ENCODE measurements at places on chromosomes 2 and 18. TPM values are rescaled to one million over a fixed set of nuclear protein-coding genes. Genes with fewer than 3 reads are reported as not detected.

GRCh38 chr2:20999906-21000645 is 43.8 kb downstream of the APOB start:
- DNase-seq = no peak

DNA sequence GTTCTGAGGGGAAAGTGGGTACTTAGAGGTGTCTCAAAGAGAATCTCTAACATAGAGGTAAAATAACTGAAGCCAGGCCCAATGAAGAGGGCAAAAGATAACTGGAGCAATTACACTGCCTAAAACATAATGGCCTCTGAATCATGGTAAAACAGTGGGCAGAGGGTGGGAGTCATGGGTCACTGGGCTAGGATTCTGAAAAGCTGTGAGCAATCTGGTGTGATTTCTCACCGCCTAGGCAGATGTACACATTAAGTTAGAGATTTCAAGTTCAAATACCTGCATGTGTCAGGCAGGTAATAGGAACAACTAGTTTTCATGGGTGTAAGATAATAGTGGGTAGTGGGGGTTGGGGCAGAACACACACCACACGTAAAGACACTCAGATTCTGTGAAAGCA is 45.6 kb downstream of the INSIG2 start:
- DNase-seq = no peak

DNA sequence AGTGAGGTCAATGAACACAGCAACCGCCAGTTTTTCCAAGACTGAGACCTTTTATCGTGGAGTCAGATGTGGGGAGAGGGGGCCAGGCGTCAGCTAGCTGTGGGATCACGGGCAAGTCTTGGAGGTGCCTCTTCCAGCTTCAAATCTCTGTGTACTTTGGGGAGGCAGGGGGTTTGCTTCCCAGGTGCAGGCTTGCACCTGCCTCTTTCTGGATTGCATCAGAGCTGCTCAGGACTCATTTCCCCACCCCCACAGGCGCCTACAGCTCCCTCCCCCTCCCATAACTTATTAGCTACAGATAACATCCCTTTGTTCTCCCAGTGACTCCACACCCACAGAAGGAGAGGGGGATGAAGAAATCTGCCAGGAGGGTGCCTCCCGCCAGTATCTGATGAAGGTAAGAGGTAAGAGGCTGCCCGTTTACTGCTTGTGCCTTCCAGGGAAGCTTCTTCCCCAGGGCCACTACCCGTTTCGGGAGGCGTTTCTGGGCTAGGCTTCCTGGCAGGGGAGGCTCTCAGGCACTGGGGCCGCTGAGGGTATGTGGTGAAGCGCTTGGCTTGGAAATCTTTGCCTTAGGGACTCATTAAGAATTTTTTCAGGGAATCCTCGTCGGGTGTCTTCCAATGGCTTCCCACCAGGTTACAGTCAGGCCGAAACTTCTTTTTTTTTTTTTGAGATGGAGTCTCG is 18.8 kb upstream of the MRPL33 start:
- DNase-seq = no peak

DNA sequence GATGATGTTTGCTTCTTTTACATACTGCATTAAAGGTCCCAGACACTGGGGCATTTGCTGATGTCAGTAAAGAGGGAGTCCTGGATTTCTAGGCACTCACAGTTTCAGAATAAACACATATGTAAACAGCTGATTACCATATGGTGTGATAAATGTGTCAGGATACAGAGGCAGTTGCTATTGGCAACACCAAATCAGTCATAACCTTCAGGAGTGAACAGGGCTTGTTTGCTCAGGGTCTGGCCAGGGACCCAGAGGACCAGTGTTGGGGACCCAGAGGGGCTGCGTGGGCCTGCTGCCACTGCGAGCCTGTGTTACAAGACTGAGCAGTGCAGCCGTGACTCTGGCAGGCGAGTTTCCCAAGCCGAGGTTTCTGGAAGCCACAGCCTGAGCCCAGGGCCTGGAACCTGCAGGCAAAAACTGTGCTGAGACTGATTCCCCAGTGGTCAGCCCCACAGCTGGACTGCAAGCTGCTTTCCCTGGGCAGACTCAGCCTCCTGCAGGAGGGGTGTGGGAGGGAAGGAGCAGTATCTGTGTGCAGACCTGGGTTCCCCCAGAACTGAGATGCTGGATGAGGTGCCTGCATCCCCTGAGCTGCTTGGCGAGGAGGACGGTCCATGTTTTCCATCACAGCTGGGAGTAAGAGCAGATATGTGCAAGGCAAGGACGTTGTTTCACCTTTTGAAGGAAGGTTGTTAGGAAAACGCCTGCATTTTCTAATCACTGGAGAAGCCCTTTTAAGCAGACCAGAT is 23.6 kb downstream of the ASAP2 start:
- peak; percentile 72 for DNase-seq

Gene TMEM178A
- total RNA-seq = 12.5 TPM

GRCh38 chr2:166321076-166321475 is 54.7 kb downstream of the SCN9A start:
- no peak for DNase-seq

DNA sequence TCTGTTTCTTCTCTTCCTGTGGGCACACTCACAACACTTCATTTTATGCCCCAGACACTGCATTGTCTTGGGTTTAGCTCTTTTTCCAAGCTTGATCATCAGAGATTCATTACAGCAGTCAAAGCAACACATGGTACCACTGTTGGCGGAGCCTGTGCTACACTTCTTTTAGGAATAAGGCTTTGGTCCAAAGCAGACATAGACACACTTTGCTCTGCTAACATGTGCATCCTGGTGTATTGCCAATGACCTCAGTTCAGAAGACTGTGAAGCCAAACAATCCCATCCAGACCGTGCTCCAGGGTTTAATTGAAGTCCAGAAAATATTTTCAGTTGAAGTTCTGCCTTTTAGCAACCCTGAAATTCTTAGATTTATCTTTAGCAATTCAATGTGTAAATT is 354.6 kb upstream of the RAB12 start:
- no peak for DNase-seq

Gene CIDEA
- not detected for total RNA-seq

DNA sequence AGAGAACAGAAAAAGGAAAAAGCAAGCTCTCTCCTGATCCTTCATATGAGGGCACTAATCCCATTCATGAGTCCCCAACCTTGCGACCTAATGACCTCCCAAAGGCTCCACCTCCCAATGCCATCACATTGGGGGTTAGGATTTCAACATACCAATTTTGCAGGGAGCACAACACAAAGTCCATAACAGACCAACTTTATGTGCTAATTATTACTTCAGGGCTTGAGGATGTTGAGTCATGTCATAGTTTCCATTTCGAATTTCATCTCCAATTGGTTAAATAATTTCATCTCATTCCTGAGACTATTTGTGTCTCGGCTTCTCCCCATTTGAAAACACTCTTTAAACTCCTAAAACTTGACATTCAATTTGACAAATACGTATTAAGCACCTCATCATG is 69.9 kb upstream of the KLF7 start:
- no peak for DNase-seq

- no peak for DNase-seq
These were observed 89.8 kb downstream of the PRKCE start for GRCh38 chr2:45741161-45741850.

Gene HOXD9
- total RNA-seq = 0.44 TPM

GRCh38 chr2:134023854-134024253 is 230.0 kb upstream of the MGAT5 start:
- DNase-seq = no peak

DNA sequence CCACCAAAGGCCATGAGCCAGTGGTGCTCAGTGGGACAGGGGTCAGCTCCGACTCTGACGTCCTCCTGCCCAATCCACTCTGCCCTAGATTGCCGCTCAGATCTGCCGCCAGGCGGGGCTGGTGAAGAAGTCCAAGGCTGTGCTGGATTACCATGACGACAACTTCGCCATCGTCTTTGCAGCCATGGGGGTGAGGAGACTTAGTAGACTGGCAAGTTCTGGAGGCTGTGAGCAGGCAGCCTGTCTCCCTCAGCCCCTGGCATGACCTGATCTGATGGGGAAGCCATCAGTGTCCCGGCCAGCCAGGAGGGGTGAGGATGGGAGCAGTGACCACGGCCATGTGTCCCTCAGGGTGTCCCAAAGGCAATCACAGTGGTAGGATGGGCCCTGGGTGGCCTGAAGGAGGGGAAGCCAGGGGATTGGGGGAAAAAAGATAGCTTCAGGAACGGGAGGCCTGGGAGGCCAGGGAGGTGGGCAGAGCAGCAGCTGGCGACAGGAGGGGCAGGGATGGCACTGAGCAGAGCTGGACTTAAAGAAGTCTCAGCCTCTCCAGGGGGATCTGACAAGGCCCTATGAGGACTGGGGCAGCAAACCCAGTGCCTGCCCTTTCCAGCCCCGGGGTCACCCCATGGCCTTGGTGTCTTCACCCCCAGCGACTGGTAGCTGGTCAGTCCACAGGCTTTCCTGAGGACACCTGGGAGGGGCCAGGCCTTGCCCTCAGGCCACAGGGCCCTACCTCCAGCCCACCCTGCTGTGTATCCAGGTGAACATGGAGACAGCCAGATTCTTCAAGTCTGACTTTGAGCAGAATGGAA is 17.4 kb upstream of the ANKRD53 start:
- DNase-seq = no peak

DNA sequence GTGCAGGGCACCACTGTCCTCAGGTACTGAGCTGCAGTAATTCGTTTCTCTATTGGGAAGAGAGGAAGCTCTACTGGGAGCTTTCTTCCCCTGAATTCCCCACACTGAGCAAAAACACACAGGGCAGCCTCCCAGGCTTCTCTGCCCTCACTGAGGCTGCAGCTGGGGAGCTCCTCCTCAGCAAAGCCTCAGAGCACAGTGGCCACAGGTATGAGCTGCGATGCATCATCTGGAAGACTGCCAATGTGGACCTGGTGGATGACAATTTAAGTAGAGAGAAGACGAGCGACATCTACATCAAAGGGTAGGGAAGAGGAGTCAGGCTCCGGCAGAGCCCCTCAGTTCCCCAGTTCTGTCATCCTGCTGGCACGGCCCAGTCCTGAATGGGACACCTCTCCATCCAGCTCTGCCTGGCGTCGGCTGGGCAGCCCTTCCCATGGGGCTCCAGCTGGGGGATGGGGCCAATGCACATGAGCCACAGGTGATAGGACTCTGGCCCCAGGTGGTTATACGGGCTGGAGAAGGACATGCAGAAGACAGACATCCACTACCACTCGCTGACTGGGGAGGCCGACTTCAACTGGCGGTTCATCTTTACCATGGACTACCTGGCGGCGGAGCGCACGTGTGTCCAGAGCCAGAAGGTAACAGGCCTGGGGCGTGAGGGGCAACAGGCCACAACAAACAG is 37.6 kb downstream of the LMAN2L start:
- no peak for DNase-seq

Gene SERPINB11
- total RNA-seq = not detected

Gene CHAC2
- total RNA-seq = 1.7 TPM

- DNase-seq = no peak
These were observed 605.3 kb upstream of the ZNF804A start for GRCh38 chr2:183993052-183993451.

Gene EFHD1
- 0.71 TPM for total RNA-seq

Gene NT5C1B
- not detected for total RNA-seq

DNA sequence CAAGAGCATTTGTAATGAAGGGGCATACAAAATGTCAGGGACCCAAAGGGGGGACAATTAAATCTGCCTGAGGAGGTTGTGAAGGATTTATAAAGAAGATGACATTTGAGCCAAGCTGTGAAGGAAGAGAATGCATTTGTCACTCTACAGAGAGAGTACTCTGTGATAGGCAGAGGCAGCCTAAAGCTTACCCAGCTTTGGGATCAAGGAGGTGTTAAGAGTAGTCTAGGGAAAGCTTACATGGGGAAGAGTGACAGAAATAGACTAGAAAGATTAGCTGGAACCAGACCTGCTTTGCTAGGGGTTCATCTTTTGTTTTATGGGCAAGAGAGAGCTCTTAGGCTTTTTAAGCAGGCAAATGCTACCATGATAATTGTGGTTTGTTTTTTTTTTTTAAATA is 169.1 kb upstream of the CYP26B1 start:
- DNase-seq = no peak

GRCh38 chr2:112920923-112921532 is 10.1 kb downstream of the IL37 start:
- no peak for DNase-seq

- DNase-seq = no peak
These were observed 267.0 kb downstream of the NOL4 start for GRCh38 chr18:33957707-33958106.

GRCh38 chr2:169287666-169288065 is 74.7 kb downstream of the LRP2 start:
- no peak for DNase-seq

GRCh38 chr2:231182513-231182899 is 15.9 kb upstream of the ARMC9 start:
- DNase-seq = no peak

- DNase-seq = no peak
These were observed 148.2 kb downstream of the NDUFA10 start for GRCh38 chr2:239876948-239877289.

Gene RNF125
- total RNA-seq = 1.5 TPM

Gene POLR1B
- 13.9 TPM for total RNA-seq

Gene TANC1
- total RNA-seq = 14.9 TPM

- DNase-seq = no peak
These were observed 128.1 kb downstream of the NCK2 start for GRCh38 chr2:105872830-105873229.

Gene C2orf66
- total RNA-seq = 0.34 TPM

GRCh38 chr18:55647331-55647730 is 59.3 kb upstream of the TCF4 start:
- DNase-seq = no peak

Gene POTEJ
- not detected for total RNA-seq
